ENCODE measurements at places on chromosomes 7 and 10. TPM values are rescaled to one million over a fixed set of nuclear protein-coding genes. Genes with fewer than 3 reads are reported as not detected.

Gene FKBP14
- 7.5 TPM for total RNA-seq

Gene CEP55
- 60.9 TPM for total RNA-seq

Gene LYZL2
- not detected for total RNA-seq

Gene ZNF503
- 8.8 TPM for total RNA-seq

Gene CCM2
- total RNA-seq, result 51.5 TPM

Gene HMX2
- not detected for total RNA-seq

Gene POU6F2
- total RNA-seq, result not detected

Gene CALML5
- total RNA-seq, result not detected

Gene LRRN3
- total RNA-seq, result not detected

Gene HIP1
- total RNA-seq, result 18.4 TPM

Gene TIAL1
- total RNA-seq, result 87.9 TPM

Gene TFPI2
- 208 TPM for total RNA-seq

Gene CALCR
- not detected for total RNA-seq

Gene CRPPA
- total RNA-seq, result 0.65 TPM

Gene AKR1C4
- total RNA-seq, result 0.13 TPM

All from A549 treated with AZD2906 at 1 μM for 4 hours (cell line).